ENCODE measurements at places on chromosomes 5 and 9.
A peak's percentile ranks its signal among the peaks of the same experiment; 100 is the strongest.

DNA sequence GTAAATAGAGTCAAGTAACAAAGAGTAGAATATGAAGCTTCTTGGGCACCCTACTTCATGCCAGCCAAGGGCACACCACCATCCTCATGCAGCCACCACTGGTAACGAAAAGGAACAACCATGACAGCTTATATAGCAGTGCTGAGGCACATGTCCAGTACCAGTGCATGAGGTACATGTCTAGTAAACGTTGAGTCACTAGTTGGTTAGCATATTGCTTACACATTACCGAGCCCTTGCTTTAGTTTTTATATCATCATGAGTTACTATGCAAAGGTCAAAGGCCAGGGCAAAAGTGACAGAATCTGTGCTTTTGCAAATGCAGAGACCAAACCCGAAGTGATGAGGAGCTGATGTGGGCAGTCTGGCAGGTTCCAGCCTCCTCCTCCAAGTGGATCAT lies 147.1 kb upstream of the MAP1B start:
- no peak for DNase-seq

DNA sequence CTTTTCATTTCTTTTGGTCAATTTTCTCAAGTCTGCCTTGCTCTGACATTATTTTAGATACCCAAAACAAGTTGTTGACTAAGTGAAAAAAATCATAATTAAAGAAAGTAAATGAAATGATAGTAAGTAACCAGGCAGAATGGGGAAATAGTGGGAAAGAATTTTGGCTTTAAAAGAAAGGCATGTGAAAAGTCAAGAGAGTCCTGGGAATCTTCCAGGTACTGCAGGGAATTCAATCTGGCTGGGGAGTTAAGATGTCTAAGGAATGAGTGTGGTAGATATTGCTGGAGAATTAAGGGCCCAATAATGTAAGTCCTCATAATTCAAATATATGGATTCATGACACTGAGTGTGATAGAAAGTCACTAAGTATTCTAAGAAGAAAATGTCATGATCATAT lies 123.1 kb upstream of the PAPPA start:
- no peak for DNase-seq

DNA sequence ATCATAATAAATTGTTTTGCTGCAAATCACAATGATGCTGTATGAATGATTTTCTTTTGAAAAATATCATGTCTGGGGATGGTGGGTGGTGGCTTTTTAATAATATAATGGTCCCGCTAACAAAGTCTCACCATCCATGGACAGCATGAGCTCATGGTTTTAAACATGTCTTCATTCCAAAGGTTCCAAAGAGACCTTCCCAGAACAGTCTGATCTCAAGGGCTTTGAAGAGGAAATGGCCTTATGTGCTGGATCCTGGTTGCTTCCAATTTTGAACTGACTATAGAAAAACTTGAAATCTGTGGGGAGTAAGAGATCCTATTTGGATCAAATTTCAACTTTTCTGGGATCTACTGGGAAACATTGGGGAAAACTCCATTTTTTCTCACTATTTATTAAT lies 121.8 kb downstream of the ADAMTS12 start:
- no peak for DNase-seq

DNA sequence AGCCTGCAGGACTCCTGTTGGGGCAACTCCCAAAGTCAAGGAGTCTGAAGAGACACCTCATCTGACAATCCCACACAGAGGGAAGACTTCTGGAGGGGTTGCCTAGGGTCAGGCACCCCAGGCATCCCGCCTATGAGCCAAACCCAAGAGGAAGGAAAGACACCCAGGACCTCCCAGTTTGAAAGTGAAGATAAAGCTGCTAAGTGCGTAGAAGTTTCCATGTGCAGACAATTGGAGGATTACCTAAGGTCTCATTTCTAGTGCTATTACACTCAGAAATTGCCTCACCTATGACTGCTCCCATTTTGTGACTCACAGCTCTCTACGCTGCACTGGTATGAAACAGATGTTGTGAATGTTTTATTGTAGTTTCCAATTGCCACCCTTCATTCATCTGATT lies 322.9 kb downstream of the SLIT3 start:
- no peak for DNase-seq

- no peak for DNase-seq
Observed at GRCh38 chr9:81776390-81776789, 87.0 kb upstream of the TLE1 start.

GRCh38 chr9:27022920-27023319 lies 17.4 kb upstream of the LRRC19 start:
- DNase-seq, result no peak

DNA sequence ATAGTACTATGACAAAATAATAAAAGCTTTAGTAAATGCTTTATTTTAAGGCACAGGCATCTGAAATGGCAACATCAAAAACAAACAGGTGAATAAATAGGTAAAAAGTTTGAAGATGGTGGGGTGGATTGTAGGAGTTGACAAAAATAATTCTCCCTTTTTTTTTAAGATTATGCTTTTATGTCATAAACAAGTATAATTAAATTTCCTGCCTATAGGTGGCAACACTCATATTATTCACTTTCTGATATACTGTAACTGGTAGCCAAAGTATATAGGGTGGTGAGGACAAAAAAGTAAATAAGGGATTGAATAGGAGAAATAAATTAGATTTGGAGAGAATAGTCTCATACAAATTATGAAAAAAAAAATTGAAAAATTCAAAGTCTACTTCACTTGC lies 120.0 kb upstream of the ACOT12 start:
- DNase-seq, result no peak

GRCh38 chr9:110900917-110901316 lies 137.4 kb downstream of the LPAR1 start:
- no peak for DNase-seq

- no peak for DNase-seq
Observed at GRCh38 chr5:72006361-72006760, 100.9 kb upstream of the MAP1B start.

DNA sequence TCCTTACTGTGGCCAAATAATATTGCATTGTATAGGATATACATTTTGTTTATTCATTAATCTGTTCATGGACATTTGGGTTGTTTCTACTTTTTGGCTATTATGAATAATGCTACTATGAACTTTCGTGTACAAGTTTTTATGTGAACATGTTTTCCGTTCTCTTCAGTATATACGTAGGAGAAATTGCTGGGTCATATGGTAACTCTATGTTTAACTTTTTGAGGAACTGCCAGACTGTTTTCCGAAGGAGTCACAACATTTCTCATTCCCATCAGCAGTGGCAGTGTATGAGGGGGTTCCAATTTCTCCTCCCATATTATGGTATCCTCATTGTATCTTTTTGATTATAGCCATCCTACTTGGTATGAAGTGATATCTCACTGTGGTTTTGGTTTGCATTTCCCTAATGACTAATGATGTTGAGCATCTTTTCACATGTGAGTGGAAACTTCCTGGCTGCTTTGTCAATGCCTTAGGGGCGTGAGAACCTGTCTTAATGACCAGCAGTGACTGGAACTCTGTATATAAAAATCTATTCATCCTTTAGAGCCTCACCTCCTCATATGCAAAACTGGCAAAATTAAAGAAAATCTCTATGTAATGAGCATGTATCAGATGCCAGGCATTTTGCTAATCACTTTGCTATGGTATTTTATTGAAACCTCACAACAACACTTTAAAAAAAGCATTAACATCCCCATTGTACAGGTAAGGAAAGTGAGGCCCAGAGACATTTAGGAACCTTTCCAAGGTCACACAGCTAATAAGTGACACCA lies 47.8 kb upstream of the TGFBR1 start:
- DNase-seq, result peak; percentile 50

DNA sequence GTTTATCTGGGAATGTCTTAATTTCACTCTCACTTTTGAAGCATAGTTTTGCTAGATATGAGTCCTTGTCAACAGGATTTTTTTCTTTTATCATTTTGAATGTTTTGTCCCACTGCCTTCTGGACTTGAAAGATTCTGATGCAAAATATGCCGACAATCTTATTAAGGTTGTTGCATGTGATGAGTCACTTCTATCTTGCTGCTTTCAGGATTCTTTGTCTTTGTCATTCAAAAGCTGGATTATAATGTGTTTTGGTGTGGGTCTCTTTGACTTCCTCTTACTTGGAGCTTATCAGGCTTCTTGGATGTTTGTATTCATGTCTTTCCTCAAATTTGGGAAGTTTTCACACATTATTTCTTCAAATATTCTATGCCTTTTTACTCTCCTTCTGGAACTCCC lies 33.8 kb downstream of the PLEKHG4B start:
- no peak for DNase-seq

GRCh38 chr9:97514531-97514930 lies 13.1 kb downstream of the TMOD1 start:
- no peak for DNase-seq

DNA sequence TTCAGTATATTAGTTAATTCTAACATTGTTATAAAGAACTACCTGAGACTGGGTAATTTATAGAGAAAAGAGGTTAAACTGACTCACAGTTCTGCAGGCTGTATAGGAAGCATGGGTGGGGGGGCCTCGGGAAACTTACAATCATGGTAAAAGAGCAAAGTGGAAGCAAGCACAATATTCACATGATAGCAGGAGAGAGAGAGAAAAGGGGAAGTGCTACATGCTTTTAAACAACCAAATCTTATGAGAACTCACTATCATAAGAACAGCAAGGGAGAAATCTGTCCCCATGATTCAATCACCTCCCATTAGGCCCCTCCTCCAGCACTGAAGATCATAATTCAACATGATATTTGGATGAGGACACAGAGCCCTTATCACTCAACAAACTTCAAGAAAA lies 324.9 kb downstream of the ZNF608 start:
- no peak for DNase-seq

DNA sequence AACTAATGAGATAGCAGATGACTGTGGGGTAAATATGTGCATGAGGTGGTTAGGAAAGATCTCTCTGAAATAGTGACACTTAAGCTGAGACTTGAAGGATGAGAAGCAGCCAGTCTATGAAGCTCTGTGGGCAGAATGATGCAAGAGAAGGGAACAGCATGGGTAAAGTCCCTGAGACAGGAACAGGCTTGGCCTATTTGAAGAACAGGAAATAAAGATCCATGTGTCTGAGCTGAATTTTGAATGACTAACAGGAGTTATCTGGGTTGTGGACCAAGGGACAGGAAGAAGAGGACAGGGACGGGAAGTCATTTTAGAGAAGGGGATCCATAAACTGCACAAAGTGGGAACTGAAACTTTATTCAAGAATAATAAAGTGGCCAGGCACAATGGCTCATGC lies 25.6 kb upstream of the HMGCS1 start:
- no peak for DNase-seq

GRCh38 chr5:30968971-30969370 lies 224.5 kb upstream of the CDH6 start:
- DNase-seq, result no peak

DNA sequence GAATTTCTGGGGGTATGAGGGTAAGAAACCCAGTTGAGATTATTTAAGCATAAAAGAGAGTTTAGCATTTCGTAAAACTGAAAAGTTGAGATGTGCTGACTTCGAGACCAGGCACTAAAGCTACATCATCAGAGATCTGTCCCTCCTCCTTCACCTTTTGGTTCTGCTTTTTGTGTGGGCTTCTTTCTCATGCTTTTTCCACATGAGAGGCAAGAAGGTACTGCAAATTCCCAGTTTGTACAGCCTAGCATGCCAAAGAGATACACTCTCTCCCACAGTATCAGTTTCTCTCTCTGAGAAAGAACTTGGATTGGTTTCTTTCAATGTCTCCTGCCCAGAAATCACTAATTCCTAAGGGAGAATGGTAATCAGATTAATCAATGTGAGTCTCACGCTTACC lies 584.7 kb downstream of the SEMA5A start:
- no peak for DNase-seq

DNA sequence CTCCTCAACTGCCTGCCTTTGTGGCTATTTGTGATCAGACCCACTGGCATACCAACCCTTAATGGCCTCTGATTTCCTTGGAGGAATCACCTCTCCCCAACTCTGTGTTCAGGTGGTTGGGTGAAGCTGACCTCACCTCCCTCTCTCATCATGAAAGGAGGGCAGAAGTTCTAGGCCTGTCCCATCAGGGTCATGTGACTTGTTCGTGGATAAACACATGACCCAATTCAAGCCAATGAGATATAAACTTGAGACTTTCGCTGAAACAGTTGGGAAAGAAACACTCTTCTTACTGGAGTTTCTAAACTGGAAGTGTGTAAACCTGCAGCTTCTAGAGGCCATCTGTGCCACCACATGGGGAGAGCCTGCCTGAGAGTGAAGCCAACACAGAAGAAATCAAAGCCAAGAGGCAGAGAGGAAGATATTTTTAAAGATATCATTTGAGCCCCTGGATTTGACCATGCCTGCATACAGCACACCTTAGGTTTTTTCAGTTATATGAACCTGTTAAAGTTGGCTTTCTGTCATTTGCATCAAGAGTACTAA lies 5.8 kb downstream of the GABBR2 start:
- no peak for DNase-seq

- no peak for DNase-seq
Observed at GRCh38 chr9:124414612-124415011, 630 bp downstream of the PSMB7 start.

GRCh38 chr9:130174025-130174424 lies 1.8 kb downstream of the NCS1 start:
- no peak for DNase-seq

- no peak for DNase-seq
Observed at GRCh38 chr9:73916016-73916673, 581.0 kb upstream of the RORB start.

DNA sequence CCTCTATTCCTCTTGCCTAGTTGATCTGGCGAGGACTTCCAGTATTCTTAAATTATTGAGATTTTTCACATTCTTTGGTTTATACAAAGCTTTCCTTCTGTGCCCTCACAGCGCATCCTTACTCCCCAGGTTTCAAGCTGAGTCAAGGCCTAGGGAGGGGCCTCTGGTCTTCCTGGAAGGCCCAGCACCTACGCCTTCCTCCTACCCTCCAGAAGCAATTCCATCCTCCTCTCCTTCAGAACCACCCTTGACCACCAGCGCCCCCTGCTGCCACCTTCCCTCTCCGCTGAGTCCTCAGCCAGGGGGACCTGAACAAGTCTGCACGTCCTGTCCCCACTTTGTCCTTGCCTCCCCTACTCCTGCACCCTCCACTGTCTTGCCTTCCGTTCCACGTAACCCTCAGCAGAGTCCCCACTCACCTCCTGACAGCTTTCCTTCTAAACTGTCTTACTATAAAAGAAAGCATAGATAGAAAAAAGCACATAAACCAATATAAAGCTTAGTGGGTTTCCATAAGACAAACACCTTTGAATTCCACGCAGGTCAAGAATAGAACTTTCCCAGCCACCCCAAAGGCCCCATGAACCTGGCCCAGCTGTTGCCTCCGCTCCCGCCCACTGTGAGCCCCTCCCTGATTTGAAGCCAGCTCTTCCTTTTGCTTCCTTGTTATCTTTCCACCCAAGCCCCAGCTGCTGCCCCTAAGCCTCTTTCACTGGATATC lies 63.0 kb upstream of the CTSL start:
- peak; percentile 36 for DNase-seq

GRCh38 chr9:16960084-16960483 lies 89.6 kb upstream of the BNC2 start:
- DNase-seq, result no peak

DNA sequence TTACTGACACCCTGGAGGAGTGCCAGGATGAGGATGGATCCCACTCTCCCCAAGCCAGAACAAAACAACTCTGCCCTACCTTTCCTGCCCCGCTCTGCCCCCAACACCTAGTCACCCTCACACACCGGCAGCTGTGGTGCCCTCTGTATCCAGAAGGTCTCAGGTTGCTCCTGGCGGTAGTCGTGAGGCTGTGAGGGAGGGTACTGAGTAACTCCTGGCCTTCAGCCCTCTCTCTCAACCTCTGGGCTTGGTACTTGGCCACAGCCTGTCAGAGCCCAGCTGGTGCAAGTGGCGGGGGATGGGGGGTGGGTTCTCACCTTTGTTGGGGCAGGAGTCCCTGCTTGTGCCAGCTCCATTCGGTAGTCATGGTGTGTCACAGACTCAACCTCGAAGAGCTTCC lies 1.9 kb downstream of the SPAG8 start:
- no peak for DNase-seq
